T-helper 1 cell (primary cell): ENCODE measurements at places on chromosomes 1 and 21.

GRCh38 chr1:105684714-105685113 is 1371.8 kb upstream of the PRMT6 start:
- DNase-seq: no peak

GRCh38 chr1:234986750-234987414 is 141.8 kb downstream of the TOMM20 start:
- DNase-seq: no peak

- no peak for DNase-seq
These were observed 677 bp upstream of the HSD11B1 start for GRCh38 chr1:209703834-209704504.

DNA sequence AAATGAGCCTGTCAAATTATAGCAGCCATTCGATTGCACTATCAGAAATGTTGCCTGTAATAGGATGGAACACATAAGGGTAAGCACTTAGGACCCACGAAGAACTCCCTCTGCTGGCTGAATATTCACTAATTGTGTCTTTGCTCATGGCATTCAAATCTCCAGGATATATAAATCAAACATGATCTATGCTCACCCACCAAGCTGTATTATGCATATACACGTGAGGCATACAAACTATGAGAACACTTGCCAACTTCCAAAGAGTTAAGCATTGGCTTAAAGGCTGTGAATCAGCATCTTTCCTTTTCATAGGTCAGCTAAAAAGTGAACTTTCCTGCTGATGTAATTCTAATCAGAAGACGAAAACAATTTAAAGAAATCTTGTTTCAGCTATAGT is 34.5 kb downstream of the TMPRSS15 start:
- DNase-seq: no peak

DNA sequence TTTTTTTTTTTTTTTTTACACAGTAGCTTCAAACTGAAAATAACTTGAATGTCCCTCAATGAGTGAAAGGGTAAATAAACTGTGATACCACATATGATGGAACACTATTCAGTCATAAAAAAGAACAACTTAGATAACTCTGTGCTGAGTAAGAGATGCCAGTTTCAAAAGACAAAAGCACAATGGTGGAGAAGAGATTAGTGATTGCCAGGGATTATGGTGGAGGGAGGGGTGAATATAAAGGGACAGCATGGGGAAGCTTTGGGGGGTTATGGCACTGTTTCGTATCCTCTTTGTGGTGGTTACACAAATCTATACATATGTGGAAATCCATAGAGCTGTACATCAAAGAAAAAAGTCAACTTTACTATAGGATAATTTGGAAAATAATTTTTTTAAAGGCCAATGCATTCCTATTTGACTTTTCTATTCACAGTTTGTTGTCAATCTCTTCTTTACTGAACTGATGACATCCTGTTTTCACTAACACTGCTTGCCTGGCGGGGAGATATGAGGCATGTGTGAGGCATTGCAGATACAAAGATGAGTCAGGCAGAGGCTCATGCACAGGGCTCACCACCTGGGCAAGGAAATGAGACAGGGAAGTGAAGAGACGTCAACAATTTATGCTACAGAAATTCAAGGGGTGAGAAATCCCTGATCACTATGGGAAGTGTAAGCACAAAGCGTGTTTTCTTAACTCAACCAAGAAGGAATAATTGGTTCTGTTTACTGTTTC is 302.7 kb downstream of the DUSP10 start:
- peak; percentile 13 for DNase-seq

GRCh38 chr1:161707503-161707902 is 474 bp downstream of the FCRLA start:
- no peak for DNase-seq

GRCh38 chr1:206982216-206982615 is 12.0 kb upstream of the FCAMR start:
- peak; percentile 47 for DNase-seq

DNA sequence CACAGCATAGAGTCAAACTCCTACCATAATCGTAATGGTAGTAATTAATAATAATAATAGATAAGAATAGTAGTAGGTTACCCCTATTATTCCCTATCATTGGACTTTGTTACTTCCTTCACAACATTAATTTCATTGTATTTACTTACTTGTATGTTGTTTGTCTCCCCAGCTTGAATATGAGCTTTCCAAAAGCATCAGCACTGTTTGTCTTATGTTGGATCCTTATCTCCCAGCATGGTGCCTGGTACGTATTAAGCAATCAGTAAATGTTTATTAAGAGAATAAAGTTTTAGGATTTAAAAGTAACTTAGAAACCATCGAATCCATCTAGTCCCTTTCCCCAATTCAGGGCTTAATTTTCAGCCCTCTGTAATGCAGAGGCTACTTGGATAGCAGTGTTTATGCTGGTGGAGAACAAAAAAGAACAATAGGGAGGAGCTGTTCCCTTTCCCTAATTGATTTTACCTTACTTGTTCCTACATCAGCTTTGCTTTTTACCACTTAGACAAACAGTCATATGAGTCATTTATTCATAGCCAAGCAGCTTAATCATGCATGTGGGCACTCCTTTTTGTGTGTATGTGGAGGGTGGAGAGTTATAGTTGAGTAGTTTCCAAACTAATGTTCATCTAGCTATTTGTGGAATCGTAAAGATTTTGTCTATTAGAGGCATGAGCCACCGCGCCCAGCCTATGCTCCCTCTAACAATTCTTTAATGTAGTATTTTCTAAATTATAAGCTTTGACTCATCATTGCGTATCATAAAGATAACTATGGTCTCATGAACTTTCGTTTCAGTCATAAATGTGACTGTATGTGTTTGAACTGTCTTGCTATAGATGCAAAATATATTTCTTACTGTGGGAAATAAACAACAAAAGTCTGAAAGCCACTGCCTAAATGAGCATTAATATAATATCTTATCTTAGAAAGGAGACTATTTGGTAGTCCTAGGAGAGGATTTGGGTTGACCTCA is 20.9 kb upstream of the DR1 start:
- DNase-seq: no peak

DNA sequence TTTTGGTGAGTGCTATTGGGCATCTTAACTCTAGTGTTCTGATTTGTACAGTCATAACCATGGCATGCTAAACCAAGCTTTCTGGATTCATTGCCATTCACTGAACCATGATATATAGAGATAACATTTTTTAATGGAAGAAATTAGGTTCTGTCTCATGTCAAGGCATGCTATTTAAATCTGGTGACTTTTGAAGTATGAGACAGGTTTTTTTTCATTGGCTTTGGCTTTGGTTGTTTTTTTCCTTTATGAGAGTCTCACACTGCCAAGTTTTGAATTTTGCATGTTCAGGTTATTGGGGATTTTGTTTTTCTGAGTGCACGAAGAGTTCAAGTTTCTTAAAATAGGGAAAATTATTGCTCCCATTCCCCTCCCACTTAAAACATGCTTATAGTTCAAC is 141.3 kb upstream of the ADAMTS5 start:
- DNase-seq: no peak

- DNase-seq: no peak
These were observed 152.0 kb downstream of the ETS2 start for GRCh38 chr21:38957575-38958322.

- no peak for DNase-seq
These were observed 9.6 kb upstream of the NVL start for GRCh38 chr1:224339442-224340033.

GRCh38 chr1:83500987-83501591 is 497.8 kb downstream of the TTLL7 start:
- DNase-seq: no peak

DNA sequence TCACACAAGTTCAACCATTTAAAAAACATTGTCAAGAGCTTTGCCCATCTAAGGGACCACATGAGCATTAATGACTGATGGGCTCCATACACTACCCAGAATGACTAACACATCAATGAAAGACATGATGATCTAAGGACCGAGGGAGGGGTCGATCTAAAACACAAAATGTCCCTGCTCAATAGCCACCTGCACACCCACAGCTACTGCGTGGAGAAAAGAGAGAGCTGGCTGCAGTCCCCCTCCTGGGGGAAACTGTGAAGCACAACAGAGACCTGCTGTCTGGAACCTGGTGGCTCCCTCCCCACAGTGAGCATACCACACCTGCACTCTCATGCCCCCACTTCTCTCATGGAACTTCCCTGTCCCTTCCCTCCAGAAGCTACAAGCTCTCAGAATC is 130.1 kb upstream of the ERG start:
- DNase-seq: no peak

GRCh38 chr1:22224091-22224490 is 81.2 kb upstream of the WNT4 start:
- DNase-seq: no peak

DNA sequence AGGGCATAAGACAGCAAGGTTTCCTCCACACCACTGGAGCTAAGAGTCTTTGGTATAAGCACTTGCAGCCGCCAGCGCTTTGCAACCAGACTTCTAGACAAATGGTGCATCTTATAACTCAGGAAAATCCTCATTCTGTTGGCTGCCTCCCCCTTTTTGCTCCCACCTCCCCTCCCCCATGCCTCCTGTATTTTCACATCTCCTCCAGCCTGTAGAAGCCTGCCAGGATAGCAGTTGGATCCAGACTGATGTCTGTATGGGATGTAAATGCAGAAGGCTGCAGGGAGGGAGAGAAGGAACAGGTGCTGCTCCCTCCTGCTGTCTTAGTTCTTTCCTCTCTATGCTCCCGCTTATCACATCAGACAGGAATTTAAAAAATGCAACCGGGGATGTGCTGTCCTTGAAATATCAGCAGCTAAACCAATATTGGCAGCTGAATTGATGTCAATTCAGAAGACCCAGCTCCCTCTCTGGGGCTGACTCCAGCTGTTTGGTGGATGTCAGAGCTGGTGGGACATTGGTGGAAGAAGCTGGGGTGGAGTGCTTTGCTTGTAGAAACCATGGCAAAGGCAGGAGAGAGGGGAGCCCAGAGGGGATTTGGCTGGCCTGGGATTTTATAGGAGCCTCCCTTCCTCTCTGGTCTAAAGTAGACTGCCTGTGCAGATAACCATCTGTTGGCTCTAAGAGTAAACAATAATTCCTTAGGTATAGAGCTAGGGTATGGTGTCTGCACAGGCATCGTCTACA is 53.5 kb downstream of the NFASC start:
- DNase-seq: no peak

GRCh38 chr1:179142889-179143299 is 61.0 kb downstream of the TOR3A start:
- DNase-seq: no peak

DNA sequence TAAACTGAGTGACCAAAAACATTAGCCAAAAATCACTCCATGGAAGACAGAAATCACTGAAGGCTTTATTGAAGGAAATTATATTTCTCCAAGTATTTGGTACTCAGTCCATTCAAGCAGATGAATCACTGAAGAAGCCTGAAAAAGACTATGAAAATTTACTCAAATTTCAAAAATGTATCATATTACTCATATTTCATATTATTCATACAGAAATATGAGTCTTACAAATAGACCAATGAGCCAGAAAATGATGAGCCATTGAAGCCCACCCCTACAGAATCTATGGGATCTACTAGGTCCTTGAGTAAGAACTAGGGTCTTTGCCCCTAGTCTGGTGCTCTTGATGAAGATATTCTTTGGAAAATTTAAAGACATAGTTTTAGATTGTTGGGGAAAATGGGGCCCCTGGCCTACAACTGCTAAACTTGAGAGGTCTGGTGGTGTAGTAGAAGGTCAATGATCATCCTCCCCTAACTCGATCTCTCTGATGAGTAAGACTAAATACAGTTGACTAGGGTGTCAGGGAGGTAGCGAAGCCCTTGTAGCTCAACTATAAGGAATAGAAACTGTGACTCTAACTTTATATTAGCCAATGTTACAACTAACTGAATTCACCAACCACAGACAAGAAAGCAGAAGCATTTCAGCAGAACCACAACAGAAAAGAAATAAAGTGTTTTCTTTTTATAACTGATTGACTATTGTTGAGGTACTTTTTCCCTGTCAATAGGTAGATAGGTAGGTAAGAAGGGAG is 81.0 kb downstream of the NOTCH2 start:
- DNase-seq: no peak

- no peak for DNase-seq
These were observed 151.7 kb upstream of the NEGR1 start for GRCh38 chr1:72434070-72434469.

GRCh38 chr1:6347641-6348487 is 45.7 kb downstream of the ACOT7 start:
- peak; percentile 57 for DNase-seq

DNA sequence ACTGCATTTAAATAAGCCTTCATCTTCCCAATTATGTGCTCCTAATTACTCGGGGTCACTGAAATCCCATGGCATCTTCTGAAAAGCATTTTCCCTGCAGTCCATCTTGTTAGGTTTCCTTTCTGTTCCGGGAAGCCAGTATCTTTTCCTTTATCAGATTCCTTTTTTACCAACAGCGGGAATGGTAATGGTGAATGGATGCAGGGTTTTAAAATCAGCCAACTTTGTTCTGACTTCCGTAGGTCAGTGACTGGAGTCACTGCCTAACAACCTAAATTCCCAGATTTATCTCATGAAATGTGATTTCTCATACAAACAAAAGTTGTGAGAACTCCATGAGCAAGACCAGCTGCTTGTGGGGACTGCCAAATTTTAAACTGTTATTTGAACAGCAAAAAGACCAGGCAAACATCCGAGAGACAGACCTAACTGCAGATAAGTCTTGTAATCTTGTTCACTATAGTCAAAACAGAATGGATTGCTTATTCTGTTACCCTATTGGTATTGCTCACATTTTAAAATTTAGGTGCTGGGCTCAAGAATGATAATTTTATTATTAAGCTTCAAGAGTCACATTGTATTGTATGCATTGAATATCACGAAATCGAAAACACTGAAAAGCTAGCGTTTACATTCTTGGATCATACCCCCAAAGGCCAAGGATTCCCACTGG is 1.2 kb upstream of the RWDD3 start:
- no peak for DNase-seq

DNA sequence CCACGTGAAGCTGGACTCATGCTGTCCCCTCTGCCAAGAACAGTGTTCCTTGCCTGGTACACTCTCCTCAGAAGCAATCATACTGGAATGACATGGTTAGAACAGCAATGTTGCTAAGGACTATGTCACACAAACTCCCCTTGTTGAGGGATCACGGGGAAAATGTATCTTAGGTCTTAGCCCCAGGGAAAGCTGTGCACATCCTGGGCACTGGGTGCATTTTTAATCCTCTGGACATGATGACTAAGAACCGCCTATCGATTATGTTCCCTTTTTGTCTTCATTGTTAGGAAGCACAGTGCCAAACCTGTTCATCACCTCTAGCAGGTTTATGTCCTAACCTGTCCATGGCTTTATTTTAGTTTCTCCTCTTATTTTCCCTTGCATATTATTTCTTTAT is 115.1 kb downstream of the HIVEP3 start:
- DNase-seq: no peak
